ENCODE measurements at places on chromosomes 12 and 14.

GRCh38 chr12:132783917-132784531, 22.4 kb upstream of the ANKLE2 start:
- no peak for DNase-seq

DNA sequence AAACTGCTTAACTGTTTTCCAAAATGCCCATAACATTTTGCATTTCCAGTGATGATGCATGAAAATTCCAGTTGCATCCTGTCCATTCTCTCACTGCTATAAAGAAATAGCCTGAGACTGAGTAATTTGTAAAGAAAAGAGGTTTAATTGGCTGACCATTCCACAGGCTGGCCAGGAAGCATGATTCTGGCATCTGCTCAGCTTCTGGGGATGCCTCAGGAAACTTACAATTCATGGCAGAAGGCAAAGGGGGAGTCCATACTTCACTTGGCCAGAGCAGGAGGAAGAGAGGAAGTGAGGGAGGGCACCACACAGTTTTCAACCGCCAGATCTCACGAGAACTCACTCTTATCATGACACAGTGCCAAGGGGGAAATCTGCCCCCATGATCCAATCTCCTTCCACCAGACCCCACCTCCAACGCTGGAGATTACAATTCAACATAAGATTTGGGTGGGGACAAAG, 18.2 kb upstream of the CLEC2D start:
- no peak for DNase-seq

- DNase-seq, result no peak
These were observed 41.5 kb upstream of the GNG2 start for GRCh38 chr14:51818748-51819380.

- DNase-seq, result no peak
These were observed 58.8 kb downstream of the ADGRD1 start for GRCh38 chr12:131012279-131013069.

GRCh38 chr14:89304972-89305703, 111.9 kb downstream of the FOXN3 start:
- DNase-seq, result no peak

- no peak for DNase-seq
These were observed 33.6 kb downstream of the CDKL1 start for GRCh38 chr14:50362764-50363713.

- no peak for DNase-seq
These were observed 8.9 kb downstream of the GTF2A1 start for GRCh38 chr14:81211844-81212243.

GRCh38 chr12:122171399-122171798, 2.6 kb downstream of the IL31 start:
- no peak for DNase-seq

DNA sequence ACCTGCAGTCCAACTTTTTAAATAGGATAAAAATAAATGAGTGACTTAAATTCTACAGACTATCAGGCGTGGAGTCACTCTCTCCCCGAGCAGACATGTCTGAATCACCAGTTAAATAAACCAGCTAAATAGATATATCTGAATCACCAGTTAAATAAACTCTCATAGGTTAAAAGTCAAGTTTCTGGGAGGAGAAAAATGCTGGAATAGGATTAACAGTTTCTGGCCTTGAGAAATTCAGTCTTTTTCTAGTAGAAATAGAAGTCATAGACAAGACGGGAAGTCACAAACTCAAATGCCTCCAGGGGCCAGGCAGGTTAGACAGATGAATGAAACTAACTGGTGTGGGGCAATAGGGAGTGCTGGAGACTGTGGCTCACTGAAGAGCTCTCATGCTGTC, 258.6 kb upstream of the TMEM132C start:
- no peak for DNase-seq

- DNase-seq, result no peak
These were observed 293.9 kb downstream of the ITPR2 start for GRCh38 chr12:26539131-26539530.

DNA sequence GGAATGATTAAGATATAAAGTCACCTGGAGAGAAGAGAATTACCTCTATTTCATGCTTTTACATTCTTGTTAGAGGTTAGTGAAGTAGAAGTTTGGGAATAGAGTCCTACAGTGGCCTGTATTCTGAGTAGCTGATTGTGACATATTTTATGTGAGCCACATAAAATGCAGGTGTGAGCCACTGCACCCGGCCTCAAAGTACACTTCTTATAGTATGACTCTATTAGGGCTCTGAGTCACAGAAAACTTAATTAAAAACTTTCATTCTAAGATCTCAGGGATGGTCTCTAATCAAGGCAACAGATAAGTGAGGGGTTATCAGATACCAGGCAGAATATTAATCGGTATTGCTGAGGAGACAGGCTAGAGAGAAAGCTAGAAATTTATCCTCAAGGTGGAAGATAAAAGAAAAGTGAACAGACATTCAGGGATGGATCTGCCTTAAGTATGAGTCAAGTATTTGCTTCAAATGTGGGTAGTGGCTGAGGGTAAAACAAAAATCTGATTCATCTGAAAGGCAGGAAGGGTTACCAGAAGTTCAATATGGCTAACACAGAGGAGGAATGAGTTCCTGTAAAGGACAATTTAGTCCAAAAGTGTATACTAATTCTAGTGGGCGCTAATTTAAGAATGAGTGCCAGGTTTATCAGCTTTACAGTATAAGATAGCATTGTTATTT, 5.5 kb upstream of the G2E3 start:
- no peak for DNase-seq

DNA sequence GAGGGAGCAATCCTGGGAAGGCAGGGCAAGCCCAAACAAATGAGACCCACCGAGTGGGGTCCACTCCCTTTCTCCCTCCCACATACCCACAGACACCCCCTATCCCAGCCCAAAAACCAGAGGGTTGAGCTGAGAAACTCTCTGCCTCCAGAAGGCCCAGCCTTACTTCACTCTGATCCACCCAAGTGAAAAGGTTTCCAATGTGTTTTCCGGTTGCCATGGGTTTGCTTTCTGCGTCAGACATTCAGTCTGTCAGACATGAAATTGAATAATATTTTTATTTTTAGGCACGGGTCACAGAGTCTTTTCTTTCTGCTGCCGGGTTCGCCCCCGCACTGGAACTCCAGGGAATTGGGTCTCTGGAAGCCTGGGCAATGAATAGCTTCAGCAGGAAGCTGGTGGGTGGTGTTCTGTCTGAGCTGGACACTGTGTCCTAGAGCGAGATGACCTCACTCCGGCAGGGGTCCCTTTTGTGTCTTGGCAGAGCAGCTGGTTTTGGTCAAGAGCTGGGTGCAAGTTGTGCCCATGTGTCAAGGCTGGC, 69.8 kb upstream of the CLMN start:
- no peak for DNase-seq

- DNase-seq, result no peak
These were observed 176.3 kb upstream of the GSC start for GRCh38 chr14:94946244-94946643.

GRCh38 chr14:28785096-28785952, 18.7 kb downstream of the FOXG1 start:
- DNase-seq, result peak; percentile 49

DNA sequence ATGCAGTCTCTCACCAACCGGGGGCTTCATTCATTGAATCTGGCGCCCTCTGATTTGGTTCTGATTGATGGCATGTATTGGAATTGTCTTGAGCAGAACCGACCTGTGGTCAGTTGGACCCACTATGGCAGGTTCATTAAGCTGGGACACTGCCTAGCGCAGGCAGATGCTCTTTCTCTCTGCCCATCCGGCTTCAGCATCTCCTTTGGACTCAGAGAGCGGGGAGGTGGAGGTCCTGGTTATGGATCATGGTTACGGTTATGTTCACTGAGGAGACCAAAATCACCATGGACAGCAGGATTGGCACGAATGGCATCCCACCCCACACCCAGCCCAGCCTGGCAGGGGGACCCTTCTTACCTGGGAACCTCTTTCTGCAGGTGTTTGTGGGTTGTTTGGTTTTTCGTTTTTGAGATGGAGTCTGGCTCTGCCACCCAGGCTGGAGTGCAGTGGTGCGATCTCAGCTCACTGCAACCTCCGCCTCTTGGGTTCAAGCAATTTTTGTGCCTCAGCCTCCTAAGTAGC, 16.4 kb upstream of the BCL7A start:
- no peak for DNase-seq

- DNase-seq, result peak; percentile 58
These were observed 25.9 kb downstream of the DUSP6 start for GRCh38 chr12:89326239-89327040.

DNA sequence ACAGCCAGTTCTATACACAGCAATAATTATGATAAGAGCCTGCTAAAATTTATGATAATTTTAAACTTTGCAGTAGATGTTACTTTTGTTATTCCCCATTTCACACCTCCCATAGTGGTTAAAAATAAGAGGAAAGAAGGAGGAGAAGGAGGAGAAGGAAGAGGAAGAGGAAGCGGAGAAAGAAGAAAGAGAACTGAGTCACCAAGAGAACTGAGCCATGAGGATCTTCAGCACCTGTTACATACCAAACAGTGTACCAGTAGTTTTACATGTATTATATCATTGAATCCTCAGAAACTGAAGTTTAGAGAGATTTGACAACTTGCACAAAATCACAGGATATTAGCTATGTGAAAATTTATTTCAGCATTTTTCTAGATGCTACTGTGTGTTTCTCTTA, 3.9 kb downstream of the CD163 start:
- DNase-seq, result no peak

DNA sequence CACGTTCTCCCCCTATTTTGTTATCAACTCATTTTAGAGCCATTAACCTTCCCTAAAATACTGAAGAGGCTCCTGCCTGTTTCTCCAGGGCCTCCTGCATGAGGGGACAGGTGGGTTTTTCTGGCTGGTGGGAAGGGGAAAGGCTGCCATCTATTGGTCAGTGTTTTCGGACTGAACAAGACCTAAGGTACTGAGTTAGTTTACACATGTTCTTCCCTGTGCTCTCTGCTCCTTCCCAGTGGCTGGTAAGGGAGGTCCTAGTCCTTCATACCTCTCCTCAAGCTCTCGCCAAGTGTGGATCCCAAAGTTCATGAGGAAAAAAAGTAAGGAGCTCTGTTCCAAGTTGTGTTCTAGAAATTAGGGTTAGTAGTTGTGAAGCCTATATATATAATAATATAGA, 357.5 kb downstream of the FSCB start:
- DNase-seq, result peak; percentile 61

DNA sequence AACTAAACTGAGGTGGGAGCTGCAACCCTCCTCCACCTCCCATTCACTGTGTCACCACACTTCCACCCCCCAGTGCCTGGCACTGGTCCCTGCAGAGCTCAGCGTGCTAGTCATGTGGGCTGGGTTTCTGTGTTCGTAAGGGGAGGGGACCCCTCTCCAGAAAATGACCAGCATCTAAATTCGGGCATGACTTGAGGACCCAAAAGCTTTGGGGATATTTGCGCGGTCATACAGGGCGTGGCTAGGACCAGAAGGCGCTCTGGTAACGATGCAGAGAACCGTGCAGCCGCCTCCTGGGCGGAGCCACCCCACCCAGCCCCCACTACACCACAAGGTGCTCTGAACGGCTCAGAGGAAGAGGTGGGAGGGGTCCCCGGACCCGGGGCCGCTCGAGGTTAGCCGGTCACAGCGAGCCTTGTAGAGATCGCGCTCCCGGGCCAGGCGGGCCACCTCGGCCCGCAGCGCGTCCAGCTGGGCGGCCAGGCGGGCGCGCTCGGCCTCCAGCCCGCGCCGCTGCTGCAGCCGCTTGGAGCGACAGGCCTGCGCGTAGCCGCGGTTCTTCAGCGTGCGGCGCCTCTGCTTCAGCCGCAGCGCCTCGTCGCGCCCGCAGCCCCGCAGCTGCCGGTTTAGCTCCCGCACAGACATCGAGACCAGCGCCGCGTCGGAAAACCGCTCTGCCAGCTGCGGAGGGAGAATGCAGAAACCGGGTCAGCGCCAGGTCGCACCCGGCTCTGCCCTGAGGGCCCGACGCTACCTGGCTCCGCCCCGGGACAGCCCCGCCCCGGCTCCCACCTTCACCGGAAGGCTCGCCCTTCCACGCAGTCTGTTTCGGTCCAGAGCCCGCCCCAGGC, 9.8 kb downstream of the CPNE6 start:
- peak; percentile 65 for DNase-seq

- no peak for DNase-seq
These were observed 1.3 kb downstream of the LRP1-AS start for GRCh38 chr12:57146092-57146491.

- DNase-seq, result no peak
These were observed 38.0 kb downstream of the CCDC60 start for GRCh38 chr12:119372540-119372939.

- no peak for DNase-seq
These were observed 73.0 kb downstream of the DNAI7 start for GRCh38 chr12:25121916-25122315.

DNA sequence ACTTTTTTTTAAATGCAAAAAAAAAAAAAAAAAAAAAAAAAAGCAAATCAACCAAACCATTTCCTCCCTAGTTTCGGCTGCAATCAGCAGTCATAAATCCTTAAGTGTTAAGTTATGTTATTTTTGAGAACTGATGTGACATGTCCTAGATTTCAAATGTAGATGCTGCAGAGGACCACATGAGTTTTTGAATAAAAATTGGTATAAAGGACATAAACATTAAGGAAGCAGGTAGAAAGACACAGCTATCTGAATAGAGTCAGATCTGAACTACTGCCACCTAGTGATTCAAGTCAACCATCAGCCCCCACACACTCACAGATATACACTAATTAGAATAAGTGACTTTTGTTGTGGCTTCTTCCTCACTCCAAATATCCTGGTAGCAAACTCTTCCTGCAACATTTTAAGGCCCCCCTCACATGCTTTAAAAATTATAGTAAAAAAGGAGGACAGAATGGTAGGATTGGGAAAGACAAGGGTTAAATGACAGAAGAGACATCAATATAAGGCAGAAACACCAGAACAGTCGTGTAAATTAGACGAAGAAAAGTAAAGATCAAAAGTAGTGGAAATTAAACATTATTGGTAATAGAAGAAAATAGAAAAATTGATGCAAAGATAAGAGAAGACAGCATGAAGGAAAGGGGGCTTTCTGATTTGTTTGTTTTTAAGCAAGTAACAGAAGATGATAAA, 394.5 kb upstream of the ATP2B1 start:
- DNase-seq, result peak; percentile 4

DNA sequence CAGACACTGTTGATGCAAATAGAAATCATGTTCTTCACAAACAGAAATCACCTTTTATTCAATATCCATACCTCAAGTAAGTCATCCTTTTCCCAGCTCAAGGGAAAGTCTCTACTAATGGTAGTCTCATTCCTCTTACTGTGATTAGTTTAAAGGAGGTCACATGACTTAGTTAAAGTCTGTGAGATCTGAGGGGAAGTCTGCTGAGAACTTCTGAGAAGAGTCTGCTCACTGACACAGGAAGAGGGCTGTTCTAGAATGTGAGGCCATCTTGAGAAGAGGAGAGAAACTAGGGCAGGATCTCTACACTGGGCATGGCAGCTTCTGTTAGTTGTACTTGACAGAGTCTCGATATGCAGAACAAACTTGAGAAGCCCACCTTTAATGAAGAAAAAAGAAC, 146.8 kb downstream of the C12orf42 start:
- DNase-seq, result no peak

- peak; percentile 71 for DNase-seq
These were observed 11.3 kb downstream of the KIF26A start for GRCh38 chr14:104149617-104150135.

GRCh38 chr12:24071842-24072241, 122.4 kb upstream of the SOX5 start:
- no peak for DNase-seq

Measured in nephron progenitor cell (in vitro differentiated cells).